Colonic mucosa (tissue), 4 donors: ENCODE measurements at places on chromosomes 1 and 21. TPM values are rescaled to one million over a fixed set of nuclear protein-coding genes. Genes with fewer than 3 reads are reported as not detected.

Gene OTUD7B
- 33.7 TPM for total RNA-seq

Gene CCDC185
- not detected for total RNA-seq

Gene INPP5B
- 24.6 TPM for total RNA-seq

Gene RHCE
- total RNA-seq = 0.32 TPM

Gene ELF3
- total RNA-seq = 1,162 TPM

Gene REN
- total RNA-seq = 0.82 TPM

Gene CD1D
- total RNA-seq = 4.6 TPM

Gene B3GALT5
- 205 TPM for total RNA-seq

Gene LDLRAD1
- 0.24 TPM for total RNA-seq

DNA sequence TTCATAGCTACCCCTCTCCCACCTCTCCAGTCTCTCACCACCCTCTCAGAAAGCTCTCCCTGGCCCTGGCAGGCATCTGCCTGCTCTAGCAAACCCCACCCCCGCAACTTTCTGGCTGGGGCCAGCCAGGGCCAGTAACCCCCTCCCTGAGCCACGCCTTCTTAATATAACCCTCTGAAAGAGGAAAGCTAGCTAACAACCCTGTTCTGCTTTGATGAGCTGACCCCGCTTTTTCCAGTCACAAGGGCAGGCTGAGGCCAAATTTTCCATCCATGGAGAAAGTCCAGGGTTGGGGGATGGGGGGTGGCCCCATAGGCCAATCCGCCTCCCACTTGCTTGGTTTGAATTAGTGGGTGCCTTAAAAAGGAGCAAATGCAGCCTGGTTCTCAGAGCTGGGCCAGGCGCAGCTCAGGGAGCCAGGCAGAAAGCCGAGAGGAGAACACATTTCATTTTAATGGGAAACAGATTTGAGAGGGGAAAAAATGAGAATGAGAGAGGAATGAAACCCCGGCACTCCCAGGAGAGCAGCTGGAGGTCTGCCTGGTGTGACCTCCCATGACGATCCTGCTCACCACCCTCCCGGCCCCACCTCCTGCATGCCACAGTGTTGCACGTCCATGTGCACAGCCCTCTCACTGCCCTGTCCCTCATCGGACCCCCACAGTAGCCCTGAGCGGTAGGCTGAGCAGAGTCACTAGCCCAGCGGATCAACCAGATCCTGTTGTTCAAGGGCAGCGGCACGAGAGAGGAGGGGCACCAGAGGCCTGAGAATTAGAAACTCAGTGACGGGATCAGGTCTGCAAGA is 62.3 kb downstream of the OPTC start:
- DNase-seq = peak; percentile 22

- DNase-seq = peak; percentile 56
Observed at GRCh38 chr1:23478896-23479665, 4.9 kb downstream of the ASAP3 start.

DNA sequence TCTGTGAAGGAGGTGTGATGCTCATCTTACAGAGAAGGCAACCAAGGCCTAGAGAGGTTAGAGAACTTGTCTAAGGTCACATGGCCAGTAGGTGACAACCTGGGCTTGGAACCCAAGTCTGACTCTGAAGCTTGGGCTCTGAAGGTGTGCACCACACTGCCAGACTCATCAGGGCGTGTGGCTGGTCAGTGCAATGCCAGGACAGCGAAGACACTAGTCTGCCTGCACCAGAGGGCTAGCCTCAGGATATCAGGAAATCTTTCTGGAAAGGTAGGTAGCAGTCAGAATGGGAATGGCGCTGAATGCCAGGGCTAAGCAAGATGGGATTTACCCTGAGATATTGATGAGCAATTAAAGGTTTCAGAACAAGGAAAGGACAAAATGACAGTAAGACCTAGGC is 34.9 kb downstream of the ELK4 start:
- no peak for DNase-seq

DNA sequence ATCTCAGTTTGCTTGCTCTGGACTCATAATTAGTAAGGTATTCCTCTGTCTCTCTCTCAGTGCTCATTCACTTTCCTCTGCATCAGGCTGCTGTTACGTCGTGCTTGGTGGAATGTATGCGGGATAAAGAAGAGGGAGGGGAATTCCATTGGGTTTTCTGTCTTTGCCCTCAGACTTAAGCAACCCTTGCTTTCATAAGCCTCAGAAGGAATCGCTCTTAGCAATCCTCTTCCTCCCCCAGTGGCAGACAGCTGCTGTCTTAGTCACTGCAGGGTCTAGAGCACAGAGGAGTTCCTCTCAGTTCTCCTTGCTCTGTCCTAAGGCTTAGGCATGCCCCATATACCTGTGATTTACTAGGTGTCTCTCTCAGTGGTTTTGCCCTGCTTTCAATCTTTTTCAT is 19.1 kb upstream of the NTMT2 start:
- DNase-seq = no peak

DNA sequence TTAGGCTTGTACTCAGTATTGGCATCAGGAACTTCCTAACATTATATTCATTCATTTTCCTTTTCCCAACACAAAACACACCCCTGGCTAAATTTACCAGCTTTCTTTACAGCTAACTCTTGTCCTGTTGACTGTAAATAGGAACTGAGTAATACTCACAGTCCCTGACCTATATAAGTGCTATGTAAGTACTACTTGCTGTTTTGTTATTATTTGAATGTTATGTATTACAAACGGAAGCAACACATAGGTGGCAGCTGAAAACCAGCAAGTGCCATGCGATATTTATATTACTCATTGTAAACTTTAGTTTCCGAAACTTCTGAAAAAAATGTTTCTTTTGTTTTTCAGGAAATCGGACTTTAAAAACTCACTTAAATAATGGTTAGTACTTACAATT is 21.5 kb downstream of the PTGER3 start:
- DNase-seq = no peak

DNA sequence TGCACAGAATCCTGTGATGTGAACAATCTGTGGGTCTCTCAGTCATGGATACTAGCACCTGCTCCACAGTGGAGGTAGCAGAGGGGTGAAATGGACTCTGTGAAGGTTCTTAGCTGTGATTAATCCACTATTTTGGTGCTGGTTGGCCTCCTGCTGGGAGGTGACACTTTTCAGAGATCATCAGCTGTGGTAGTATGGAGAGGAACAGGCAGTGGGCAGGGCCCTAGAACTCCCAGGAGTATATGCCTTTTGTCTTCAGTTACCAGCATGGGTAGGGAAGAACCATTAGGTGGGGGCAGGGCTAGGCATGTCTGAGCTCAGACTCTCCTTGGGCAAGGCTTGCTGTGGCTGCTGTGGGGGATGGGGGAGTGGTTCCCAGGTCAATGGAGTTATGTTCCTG is 54.0 kb upstream of the KCNJ15 start:
- DNase-seq = no peak

GRCh38 chr1:155052439-155053395 is 1.6 kb downstream of the ADAM15 start:
- DNase-seq = peak; percentile 59

DNA sequence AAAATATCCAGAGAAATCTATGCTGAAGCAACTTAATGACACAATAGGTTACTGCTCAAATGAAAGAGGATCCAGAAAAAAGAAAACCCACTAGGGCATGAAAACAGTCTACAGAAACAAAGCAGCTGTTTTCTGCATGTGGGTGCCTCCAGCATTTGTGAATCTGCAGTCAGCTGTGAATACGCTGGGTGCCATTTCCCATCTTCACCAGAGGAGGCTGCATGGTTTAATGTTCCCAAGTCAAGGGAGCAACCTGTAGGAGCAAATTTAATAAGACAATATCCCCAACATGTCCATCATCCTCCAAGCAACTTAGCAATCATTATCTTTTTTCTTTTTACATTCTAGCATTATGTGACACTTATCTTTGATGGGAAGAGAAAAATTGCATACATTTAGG is 396.6 kb downstream of the BRINP2 start:
- no peak for DNase-seq

- DNase-seq = no peak
Observed at GRCh38 chr1:212179394-212180076, 105.7 kb upstream of the PPP2R5A start.

DNA sequence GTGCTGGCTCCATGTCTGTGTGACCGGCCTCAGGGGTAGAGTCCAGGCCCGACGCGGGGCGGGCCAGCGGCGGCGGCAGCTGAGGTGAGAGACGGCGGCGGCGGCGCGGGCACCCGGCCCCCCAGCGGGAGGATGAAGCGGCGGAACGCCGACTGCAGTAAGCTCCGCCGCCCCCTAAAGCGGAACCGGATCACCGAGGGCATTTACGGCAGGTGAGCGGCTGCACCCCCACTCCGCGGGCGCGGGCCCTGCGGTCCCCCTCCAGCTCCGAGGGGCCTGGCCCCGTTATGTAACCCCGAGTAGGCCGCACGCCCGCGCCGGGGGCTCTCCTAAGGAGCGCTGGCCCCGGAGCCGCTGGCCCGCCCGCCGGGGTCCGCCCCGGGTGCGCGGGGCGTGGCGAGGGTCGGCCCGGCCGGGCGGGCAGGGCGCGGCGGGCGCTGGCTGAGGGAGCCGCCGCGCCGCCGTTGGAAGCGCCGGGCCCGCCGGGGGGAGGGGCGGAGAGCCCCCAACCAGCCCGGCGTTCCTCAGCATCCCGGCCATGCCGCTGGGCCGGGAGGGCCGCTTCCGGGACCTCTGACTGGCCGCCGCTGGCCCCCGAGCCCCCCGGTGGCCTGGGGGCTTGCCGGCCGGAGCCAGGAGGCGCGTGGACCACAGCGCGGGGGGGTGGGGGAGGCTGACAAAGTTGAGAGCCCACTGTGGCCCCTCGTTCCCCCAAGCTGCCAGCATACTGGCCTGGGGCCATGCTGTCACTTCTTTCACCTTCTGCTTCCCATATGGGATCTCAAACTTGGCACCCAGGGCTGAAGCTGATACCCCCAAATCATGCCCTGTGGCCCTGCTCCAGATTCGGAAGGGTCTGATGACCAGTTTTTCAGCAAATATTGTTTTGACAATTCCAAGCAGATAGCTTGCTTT is 527 bp downstream of the MACO1 start:
- peak; percentile 36 for DNase-seq

DNA sequence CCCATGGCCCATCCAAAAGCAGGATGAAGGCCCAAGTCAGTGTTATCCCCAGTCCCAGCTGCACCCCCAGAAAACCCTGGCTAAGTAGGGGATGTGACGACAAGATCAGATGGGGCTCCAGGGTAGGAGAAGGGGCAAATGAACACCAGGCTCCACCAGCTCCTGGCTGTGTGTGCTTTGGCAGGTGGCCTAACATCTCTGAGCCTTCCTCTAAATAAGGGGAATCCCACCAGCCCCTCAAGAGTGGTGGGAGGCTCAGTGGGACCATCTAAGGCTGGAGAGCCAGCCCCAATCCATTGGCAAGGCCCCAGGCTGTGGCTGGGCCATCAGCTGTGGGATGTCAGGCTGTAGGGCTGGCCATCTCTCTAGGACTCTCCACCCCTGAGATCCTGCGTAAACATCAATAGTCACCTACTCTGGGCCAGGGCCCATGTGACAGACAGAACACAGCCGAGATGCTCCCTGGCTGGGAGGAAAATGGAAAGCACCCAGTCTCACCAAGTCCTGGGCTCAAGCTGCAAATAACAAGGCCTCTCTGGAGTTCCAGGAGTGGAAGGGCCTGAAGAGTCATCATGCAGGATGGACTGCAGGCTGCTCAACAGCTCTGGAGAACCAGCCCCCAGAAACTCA is 7.5 kb downstream of the SDC3 start:
- DNase-seq = no peak

DNA sequence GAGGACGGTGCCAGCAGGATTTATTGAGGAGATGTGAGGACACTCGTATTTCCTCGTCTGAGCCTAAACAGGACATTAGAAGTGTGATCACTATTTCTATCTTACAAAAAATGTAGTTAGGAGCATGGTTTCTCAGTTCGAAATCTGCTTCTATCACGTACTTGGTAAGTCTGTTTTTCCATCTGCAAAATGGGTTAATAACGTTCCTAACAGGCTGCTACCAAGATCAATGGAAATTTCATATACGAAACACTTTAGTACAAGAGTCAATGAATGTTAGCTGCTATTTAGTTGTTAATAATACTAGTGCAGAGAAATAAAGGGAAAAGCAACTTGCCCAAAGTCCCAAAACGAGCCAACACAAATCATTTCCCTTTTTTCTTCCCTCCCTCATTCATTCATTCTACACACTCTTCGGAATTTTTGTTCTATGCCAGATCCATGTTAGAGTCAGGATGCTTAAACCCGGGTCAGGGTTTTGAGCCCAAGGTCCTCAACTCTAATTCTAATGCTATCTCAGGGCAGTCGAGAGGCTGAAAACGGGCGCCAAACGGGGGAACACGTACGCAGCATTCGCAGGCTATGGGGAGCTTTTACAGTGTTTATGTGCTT is 608 bp downstream of the SNRNP40 start:
- no peak for DNase-seq

- no peak for DNase-seq
Observed at GRCh38 chr1:196160066-196160795, 448.0 kb downstream of the KCNT2 start.

DNA sequence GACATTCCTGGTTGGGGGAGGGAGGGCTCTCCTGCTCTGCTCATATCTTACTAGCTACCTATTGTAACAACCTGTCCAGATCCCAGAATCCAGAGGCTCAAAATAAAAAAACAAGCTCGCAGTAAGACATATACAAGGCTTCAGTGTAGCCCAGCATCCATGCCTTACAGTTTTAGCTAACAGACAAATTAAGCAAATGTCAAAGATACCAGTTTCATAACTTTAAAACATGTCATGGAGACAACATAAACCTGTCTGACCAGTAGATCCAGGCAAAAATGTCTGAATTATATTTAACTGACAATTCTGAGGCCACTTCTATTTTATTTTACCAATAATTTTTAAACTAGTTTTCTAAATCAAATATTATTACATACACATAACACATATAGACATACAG is 167.7 kb upstream of the TNR start:
- DNase-seq = no peak

GRCh38 chr1:92495392-92496063 is 8.8 kb upstream of the GFI1 start:
- no peak for DNase-seq

- peak; percentile 98 for DNase-seq
Observed at GRCh38 chr1:44739307-44740178, at the start of gene KIF2C. TSS of gene KIF2C (plus strand) at chr1:44739837. CDS start at chr1:44739933, 96 bp downstream.
